ENCODE measurements at places on chromosomes 6 and 20. TPM values are rescaled to one million over a fixed set of nuclear protein-coding genes. Genes with fewer than 3 reads are reported as not detected.

Gene HLA-DRB1
- 186 TPM for total RNA-seq

Gene ESR1
- total RNA-seq: 4.7 TPM

Gene KIAA1755
- not detected for total RNA-seq

Gene BYSL
- 1.8 TPM for total RNA-seq

Gene MOXD1
- not detected for total RNA-seq

Gene CDS2
- total RNA-seq: 77.9 TPM

Gene LGSN
- total RNA-seq: 0.25 TPM

Gene PHIP
- 57.0 TPM for total RNA-seq

Gene HNF4A
- not detected for total RNA-seq

Gene KCNK15
- not detected for total RNA-seq

Gene AGER
- total RNA-seq: 27.8 TPM

Gene ENPP1
- total RNA-seq: not detected

Gene MOG
- total RNA-seq: not detected

- H3K27me3 ChIP-seq: no peaks in the 10 kb centered on the region
- no peak overlapping the region for H3K27ac ChIP-seq
- H3K4me3 ChIP-seq: no peak overlapping the region
- no peaks in the 10 kb centered on the region for H3K4me1 ChIP-seq
- H3K36me3 ChIP-seq: no peaks in the 10 kb centered on the region
Measured at GRCh38 chr6:123226398-123226797, 230.4 kb downstream of the CLVS2 start.

- H3K4me3 ChIP-seq: peak overlapping the region; percentile 89
- DNase-seq: no peak
- no peaks in the 10 kb centered on the region for H3K27me3 ChIP-seq
- H3K36me3 ChIP-seq: no peaks in the 10 kb centered on the region
- H3K4me1 ChIP-seq: peaks cover 92% of the 10 kb centered on the region
Measured at GRCh38 chr20:50514750-50515149, 4.6 kb downstream of the PTPN1 start.

- no peaks in the 10 kb centered on the region for H3K27me3 ChIP-seq
- H3K4me3 ChIP-seq: no peak overlapping the region
- no peaks in the 10 kb centered on the region for H3K36me3 ChIP-seq
- DNase-seq: no peak
- peaks cover 6% of the 10 kb centered on the region for H3K4me1 ChIP-seq
Measured at GRCh38 chr20:63503524-63503923, 4.6 kb upstream of the EEF1A2 start.

DNA sequence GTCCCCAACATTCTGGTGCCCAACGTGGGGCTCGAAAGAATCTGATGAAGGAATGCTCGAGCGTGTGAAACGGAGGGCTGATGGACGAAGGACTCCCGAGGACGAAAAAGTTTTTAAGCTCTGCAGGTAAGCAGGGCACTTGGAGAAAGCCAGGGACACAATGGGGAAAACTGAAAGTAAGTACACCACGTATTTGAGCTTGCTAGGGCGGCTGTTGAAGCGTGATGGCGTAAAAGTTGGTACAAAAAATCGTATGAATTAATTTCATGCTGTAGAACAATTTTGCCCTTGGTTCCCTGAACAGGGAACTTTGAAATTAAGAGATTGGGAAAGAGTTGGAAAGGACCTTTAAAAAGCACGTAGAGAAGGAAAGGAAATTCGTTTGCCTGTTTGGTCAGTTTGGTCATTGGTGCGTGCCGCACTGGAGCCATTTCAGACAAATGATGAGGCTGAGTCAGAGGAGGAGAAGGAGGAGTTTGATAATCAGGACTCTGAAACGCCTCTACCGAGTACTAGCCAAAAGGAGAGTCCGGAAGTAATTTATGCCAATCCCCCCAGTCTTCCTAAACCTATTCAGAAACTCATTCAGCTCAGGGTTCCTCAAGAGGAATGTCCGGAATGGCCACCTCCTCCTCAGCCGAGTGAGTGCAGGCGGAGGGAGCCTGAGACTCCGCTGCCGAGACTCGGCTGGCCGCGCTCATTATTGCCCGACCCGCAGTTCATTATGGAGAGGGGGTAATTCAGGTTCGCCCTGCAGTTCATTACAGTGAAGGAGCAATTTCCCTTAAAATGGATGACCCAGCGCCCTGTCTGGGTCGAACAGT is 59.2 kb upstream of the PRSS16 start:
- no peaks in the 10 kb centered on the region for H3K36me3 ChIP-seq
- no peak overlapping the region for H3K27ac ChIP-seq
- peak; percentile 31 for DNase-seq
- no peaks in the 10 kb centered on the region for H3K27me3 ChIP-seq
- H3K4me1 ChIP-seq: peaks cover 12% of the 10 kb centered on the region

GRCh38 chr6:139577763-139578604 is 203.5 kb upstream of the CITED2 start:
- no peak for DNase-seq
- H3K36me3 ChIP-seq: no peaks in the 10 kb centered on the region
- peaks cover 11% of the 10 kb centered on the region for H3K4me1 ChIP-seq
- H3K4me3 ChIP-seq: no peak overlapping the region

- H3K36me3 ChIP-seq: peaks cover 14% of the 10 kb centered on the region
- peak overlapping the region; percentile 100 for H3K27ac ChIP-seq
- peak; percentile 66 for DNase-seq
- peaks cover 32% of the 10 kb centered on the region for H3K4me1 ChIP-seq
- H3K4me3 ChIP-seq: peak overlapping the region; percentile 58
Measured at GRCh38 chr20:36574366-36575135, 1.2 kb downstream of the TGIF2 start.

- no peak overlapping the region for H3K4me3 ChIP-seq
- H3K4me1 ChIP-seq: peaks cover 17% of the 10 kb centered on the region
- H3K27me3 ChIP-seq: no peaks in the 10 kb centered on the region
- H3K36me3 ChIP-seq: no peaks in the 10 kb centered on the region
Measured at GRCh38 chr20:17678295-17678694, 3.7 kb downstream of the RRBP1 start.

GRCh38 chr6:674956-675355 is 18.0 kb downstream of the EXOC2 start:
- H3K4me3 ChIP-seq: no peak overlapping the region
- H3K27ac ChIP-seq: no peak overlapping the region
- no peak for DNase-seq
- no peaks in the 10 kb centered on the region for H3K27me3 ChIP-seq
- no peaks in the 10 kb centered on the region for H3K4me1 ChIP-seq

GRCh38 chr6:155125906-155126305 is 130.8 kb downstream of the TIAM2 start:
- H3K36me3 ChIP-seq: no peaks in the 10 kb centered on the region
- no peak for DNase-seq
- no peaks in the 10 kb centered on the region for H3K4me1 ChIP-seq
- no peaks in the 10 kb centered on the region for H3K27me3 ChIP-seq

GRCh38 chr20:55151171-55151570 is 675.8 kb downstream of the DOK5 start:
- no peaks in the 10 kb centered on the region for H3K4me1 ChIP-seq
- no peaks in the 10 kb centered on the region for H3K36me3 ChIP-seq
- DNase-seq: no peak
- H3K4me3 ChIP-seq: no peak overlapping the region

GRCh38 chr6:97669191-97670031 is 386.4 kb upstream of the MMS22L start:
- H3K4me3 ChIP-seq: no peak overlapping the region
- no peak for DNase-seq
- no peak overlapping the region for H3K27ac ChIP-seq
- H3K4me1 ChIP-seq: no peaks in the 10 kb centered on the region

- no peaks in the 10 kb centered on the region for H3K36me3 ChIP-seq
- no peak for DNase-seq
- H3K4me1 ChIP-seq: no peaks in the 10 kb centered on the region
Measured at GRCh38 chr6:130671577-130671976, 155.6 kb upstream of the SMLR1 start.

DNA sequence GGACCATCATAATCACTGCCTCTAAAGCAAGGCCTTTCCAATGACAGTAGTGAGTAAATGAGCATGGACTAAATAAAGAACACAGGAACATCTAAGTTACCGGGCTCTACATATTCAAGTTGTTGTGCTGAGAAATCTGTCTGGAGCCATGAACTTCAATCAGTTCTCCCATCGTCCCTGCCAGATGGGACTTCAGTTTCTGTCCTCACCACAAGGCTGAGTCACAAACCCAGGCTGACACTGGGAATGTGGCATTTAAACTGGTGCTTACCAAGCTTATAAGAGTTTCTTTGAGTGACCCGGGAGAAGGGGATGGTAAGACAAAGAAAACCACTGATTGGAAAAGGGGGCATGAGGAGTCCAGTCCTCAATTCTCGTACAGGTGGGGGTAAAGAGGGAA is 497.0 kb downstream of the MAFB start:
- H3K27me3 ChIP-seq: no peaks in the 10 kb centered on the region
- H3K4me3 ChIP-seq: no peak overlapping the region
- DNase-seq: no peak

DNA sequence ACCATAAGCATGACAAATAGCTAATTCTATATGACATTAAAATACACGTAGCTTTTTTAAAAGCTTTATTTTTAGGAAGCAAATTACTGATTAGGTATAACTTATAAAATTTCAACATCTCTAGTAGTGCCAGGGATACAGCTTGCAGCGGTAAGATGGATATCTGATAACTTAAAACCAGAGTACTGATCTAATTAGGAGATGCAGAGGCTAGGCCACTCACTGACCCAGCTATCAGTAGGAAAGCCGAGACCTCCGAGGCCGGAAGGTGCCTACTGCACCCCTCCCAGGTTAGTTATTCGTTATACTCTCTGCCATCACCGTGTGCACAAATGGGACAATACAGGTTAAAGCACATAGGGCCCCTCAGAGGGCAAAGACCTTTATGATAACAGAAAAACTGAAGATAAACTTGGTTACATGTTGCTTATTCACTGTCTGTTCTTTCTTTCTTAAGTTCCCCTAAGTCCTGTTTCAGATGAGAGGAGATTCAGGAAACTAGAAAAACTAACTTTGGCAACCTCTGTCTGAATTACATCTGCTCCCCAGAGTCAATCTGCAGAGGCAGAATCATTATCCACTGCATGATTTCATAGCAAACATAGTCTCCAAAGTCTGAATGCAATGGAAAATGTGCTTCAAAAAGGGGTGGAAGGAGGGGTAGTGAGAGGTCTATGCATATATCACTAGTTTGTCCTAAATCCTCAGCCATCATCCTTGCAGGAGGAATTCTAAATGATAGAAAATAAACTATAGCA is 60.8 kb downstream of the RIPOR2 start:
- H3K4me1 ChIP-seq: peaks cover 19% of the 10 kb centered on the region
- H3K36me3 ChIP-seq: peaks cover 98% of the 10 kb centered on the region
- no peaks in the 10 kb centered on the region for H3K27me3 ChIP-seq
- H3K4me3 ChIP-seq: no peak overlapping the region
- H3K27ac ChIP-seq: no peak overlapping the region

- no peaks in the 10 kb centered on the region for H3K36me3 ChIP-seq
- H3K4me3 ChIP-seq: no peak overlapping the region
- no peak overlapping the region for H3K27ac ChIP-seq
- no peaks in the 10 kb centered on the region for H3K27me3 ChIP-seq
- H3K4me1 ChIP-seq: no peaks in the 10 kb centered on the region
- DNase-seq: no peak
Measured at GRCh38 chr20:38170826-38171674, 6.0 kb upstream of the TGM2 start.

GRCh38 chr6:112178846-112179245 is 75.5 kb downstream of the LAMA4 start:
- H3K4me1 ChIP-seq: no peaks in the 10 kb centered on the region
- DNase-seq: no peak
- H3K36me3 ChIP-seq: no peaks in the 10 kb centered on the region

DNA sequence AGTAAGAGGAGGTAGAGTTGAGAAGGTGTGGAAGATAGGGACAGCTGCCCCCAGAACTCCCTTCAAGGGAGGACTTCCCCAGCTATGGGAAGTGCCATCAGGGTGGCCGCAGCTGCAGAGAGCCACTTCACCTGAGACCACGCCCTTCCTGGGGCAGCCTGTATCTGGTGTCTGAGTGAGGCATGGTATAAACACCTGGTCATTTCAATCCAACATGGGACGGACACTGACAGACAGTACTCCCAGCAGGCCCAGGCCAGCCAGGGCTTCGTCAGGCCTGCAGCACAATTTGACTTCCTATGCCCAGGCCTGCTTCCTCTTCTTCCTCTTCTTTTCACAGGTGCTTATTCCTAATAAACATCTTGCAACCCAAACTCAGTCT is 4.5 kb downstream of the SOX12 start:
- no peak overlapping the region for H3K4me3 ChIP-seq
- no peaks in the 10 kb centered on the region for H3K27me3 ChIP-seq
- peaks cover 22% of the 10 kb centered on the region for H3K4me1 ChIP-seq
- no peaks in the 10 kb centered on the region for H3K36me3 ChIP-seq
- no peak overlapping the region for H3K27ac ChIP-seq

GRCh38 chr6:55937951-55938690 is 62.7 kb upstream of the BMP5 start:
- no peak for DNase-seq
- H3K4me1 ChIP-seq: no peaks in the 10 kb centered on the region
- no peak overlapping the region for H3K27ac ChIP-seq
- H3K36me3 ChIP-seq: no peaks in the 10 kb centered on the region
- H3K27me3 ChIP-seq: no peaks in the 10 kb centered on the region
- H3K4me3 ChIP-seq: no peak overlapping the region

DNA sequence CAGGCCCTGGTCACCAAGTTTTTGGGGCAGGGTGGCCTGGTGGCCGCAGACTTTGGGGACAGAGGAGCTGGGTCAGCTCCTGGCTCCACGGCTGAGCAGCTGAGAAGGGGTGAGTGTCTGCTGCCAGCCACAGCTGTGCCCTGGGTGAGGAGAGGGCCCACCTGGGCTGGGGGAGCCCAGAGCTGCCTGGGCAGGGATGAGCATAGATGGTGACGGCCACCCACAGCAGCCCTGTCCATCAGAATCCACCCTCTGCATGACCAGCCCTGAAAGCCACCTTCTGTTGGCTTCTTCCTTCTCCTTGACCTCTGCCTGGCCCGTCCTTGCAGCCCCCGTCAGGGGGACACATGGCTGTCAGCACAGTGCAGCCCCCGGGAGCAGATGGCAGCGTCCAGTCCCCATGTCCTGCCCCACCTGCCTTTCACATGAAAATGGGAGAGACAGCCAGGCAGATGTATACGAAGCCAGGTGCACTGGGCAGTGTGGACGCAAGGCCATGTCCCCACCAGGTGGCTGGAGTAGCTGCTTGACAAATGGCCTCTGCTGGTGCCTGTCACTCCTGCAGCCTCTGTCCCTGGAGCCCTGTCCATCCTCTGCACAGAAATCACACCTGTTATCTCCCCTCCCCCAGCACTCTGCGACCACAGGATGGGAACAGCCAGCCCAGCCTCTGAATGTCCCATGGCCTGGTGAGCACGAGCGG is 220.8 kb downstream of the PREX1 start:
- no peaks in the 10 kb centered on the region for H3K36me3 ChIP-seq
- DNase-seq: no peak
- H3K27me3 ChIP-seq: no peaks in the 10 kb centered on the region
- H3K27ac ChIP-seq: no peak overlapping the region

DNA sequence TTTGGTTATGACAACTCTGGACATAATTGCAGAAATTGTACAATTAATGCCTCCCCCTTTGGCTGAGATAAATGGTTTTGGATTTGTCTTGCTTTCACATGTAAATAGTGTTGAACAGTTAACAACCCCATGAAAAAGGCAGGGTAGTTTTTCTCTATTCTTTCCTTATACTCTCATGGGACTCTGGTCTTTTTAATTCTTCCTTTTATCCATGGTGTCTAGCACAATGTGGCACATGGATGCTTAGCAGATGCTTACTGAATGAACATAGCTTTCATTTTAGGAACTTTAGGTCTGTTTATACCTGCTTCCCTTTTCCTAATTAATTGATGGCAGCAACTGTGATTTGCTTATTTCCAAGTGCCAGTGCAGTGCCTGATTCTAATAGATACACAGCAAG is 75.6 kb downstream of the NCOA3 start:
- peak overlapping the region; percentile 44 for H3K27ac ChIP-seq
- H3K4me1 ChIP-seq: peaks cover 37% of the 10 kb centered on the region
- H3K36me3 ChIP-seq: no peaks in the 10 kb centered on the region
- no peaks in the 10 kb centered on the region for H3K27me3 ChIP-seq
- H3K4me3 ChIP-seq: peak overlapping the region; percentile 64
- DNase-seq: no peak
